KBM-7 (cell line): ENCODE measurements at places on chromosomes 4 and X.

GRCh38 chrX:20965270-20966044 is 408.8 kb upstream of the CNKSR2 start:
- no peak for DNase-seq

GRCh38 chr4:162347156-162347841 is 183.5 kb upstream of the FSTL5 start:
- no peak for DNase-seq

DNA sequence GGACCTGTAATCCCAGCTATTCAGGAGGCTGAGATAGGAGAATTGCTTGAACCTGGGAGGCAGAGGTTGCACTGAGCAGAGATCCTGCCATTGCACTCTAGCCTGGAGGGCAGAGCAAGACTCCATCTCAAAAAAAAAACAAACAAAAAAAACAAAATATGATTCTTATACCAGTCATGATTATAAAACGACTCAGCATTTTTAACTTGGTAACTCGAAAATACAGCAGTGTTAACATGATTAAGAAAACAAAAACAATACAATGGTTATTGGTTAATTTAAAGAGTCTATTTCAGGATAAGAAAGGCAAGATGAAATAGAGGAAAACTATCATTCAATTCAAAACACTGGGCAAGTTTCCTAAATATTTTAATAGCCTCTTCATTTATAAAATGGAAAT is 865.3 kb downstream of the PCDH7 start:
- DNase-seq = no peak

DNA sequence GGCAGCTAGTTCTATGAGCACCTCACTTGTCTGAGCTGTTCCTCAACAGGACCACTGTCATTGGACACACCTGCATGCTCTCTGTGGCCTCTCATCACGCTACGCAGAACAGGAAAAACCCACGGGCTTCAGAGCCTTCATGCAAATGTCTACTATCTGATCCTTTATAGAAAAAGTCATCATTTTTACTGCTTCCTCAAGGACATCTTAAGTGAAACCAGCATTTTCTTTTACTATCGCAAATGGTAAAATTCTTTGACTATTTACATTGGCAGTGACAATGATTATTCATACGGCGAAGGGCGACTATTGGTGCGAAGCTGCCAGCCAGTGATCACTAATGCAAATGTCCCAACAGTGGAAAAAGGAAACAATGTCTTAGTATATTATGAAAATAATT is 147.0 kb downstream of the AFAP1 start:
- DNase-seq = no peak

DNA sequence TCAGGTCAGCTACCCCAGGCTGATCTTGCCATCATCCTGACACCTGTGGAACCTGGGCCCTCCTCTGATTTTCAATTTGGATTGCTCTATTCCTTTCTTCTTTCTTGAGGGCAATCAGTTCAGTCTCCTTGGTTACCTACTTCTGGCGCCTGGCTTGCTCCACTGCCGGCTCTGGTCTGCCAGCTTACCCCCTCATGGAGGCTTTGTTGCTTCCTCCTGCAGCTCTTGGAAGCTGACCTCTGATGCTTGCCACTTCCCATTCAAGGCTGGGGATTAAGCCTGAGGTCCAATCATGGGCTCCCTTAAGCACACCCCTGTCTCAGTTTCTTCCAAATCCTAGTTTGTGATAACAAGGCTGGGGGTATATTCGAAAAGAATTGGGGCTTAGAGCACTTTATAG is 5.4 kb downstream of the TMEM154 start:
- no peak for DNase-seq

- no peak for DNase-seq
Observed at GRCh38 chrX:39672405-39672804, 425.4 kb downstream of the BCOR start.

- no peak for DNase-seq
Observed at GRCh38 chr4:137649711-137650450, 117.6 kb upstream of the PCDH18 start.
